ENCODE measurements at places on chromosomes 6 and 20.

DNA sequence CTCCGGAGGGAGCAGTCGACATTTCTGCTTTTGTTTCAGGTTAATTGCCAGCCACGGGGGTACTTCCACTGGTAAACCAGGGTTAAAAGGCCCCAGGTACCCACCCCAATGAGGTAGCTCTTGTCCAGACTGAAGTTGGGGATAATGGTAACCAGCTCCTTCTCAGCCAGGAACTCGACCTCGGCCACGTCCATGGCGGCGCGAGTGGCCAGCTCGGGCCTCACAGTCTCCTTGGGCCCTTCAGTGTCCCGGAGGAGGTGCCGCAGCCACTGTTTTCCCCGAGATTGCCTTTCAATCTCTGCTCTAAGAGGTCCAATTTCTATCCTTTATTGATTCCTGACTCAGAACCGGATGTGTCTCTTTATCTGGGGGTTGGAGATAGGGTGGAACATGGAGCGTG lies 13.7 kb downstream of the ARHGAP40 start:
- no peak for DNase-seq

- no peak for DNase-seq
These were observed 7.4 kb upstream of the TJAP1 start for GRCh38 chr6:43469947-43470346.

GRCh38 chr6:89786970-89787369 lies 32.6 kb downstream of the MDN1 start:
- DNase-seq, result no peak

- no peak for DNase-seq
These were observed 19.3 kb upstream of the WFDC2 start for GRCh38 chr20:45450097-45450818.

DNA sequence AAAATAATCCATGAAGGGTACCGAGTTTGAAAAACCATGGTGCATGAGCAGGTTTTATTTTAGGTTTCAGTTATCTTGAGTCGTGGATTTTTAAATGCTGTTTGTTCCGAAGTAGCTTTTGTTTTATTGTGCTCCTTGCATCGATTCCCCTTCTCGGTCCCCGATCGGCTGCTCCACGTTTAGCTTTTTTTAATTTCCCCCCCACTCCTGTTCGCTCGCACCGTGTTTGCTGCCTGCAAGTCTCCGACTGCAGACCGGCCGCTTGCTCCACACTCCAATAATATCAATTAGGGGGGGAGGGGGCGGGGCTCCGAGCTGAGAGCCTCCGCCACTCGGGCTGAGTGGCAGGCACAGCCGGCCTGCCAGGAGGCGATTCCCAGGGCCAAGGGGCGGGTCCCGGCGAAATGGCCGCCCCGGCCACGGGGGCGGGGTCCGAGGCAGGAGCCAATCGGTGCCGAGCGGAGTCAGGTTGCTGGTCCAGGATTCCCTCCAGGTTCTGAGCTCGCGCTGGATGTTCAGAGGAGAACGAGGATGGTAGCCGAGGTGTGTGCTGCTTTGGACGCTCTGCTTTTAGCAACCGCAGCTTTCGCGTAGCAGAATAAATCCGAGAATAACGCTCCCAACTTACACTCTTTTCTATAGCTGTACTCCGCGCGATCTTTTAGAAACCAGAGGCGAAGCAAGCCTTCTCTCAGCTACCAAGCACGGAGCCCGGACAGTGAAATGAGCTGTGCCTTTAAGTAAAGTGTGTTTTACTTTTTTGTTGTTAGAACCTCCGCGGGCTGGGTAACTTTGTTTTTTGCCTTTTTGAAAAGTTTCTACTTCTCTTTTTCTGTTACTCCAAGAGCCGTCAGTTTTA lies at the start of gene EPHA7:
Gene EPHA7 (minus strand): TSS at position 256 of the 859 bp plus-strand sequence. CDS start 218 bp downstream, at position 38.
- no peak for DNase-seq

DNA sequence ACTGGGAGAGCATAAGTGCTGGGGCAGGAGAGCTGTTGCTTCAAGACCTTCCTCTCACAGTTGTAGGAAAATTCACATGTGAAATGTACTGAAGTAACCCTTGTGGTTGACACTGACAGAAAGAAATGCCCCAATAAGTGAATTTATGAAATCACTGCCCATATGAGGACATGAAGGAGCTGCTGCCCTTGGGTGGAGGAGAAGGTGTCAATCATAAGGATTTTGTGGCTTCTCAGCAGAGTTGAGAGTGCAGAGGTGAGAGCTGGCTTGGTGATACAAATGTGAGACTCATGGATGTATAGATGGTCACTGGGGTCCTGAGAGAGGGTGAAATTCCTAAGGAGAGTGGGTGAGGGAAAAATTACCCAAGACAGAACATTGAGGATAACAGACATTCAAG lies 33.9 kb upstream of the CMTR1 start:
- DNase-seq, result no peak
